ENCODE measurements at places on chromosomes 1 and 21.

- DNase-seq: no peak
Measured at GRCh38 chr21:41712201-41712600, 54.7 kb downstream of the RIPK4 start.

GRCh38 chr1:9451081-9451480 lies 88.2 kb upstream of the SLC25A33 start:
- DNase-seq: no peak

GRCh38 chr21:43867332-43867703 lies 2.3 kb downstream of the AGPAT3 start:
- DNase-seq: no peak

- no peak for DNase-seq
Measured at GRCh38 chr1:65170511-65171142, 22.6 kb downstream of the AK4 start.

DNA sequence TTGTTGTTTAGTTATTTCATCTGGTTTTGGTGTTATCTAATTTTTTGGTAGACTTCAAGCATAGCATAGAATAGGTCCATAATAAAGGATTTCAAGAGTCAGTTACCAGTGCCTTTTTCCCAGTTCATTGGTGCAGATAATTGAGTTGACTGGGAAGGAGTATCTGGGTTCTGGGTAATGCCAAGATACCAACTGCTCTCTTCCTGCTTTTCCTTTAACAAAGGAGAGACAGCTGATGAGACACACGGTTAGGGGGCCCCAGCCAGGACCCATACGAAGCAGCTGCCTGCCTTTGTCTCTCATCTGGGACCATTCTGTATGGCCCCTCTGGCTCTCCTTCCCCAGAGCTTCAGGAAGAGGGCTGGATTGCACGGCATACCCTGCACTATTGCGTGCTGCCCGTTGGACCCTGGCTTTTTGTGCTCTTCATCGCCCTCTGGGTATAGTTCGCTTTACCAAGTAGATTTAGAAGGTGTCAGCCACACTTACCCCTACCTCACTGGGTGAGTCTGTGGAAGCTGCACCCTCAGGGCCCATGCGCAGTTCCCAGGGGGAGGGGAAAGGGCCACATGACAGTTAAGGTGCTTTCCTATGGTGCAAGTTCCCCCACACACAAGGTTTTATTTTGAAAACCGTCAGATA lies 7.0 kb downstream of the NAV1 start:
- DNase-seq: no peak

DNA sequence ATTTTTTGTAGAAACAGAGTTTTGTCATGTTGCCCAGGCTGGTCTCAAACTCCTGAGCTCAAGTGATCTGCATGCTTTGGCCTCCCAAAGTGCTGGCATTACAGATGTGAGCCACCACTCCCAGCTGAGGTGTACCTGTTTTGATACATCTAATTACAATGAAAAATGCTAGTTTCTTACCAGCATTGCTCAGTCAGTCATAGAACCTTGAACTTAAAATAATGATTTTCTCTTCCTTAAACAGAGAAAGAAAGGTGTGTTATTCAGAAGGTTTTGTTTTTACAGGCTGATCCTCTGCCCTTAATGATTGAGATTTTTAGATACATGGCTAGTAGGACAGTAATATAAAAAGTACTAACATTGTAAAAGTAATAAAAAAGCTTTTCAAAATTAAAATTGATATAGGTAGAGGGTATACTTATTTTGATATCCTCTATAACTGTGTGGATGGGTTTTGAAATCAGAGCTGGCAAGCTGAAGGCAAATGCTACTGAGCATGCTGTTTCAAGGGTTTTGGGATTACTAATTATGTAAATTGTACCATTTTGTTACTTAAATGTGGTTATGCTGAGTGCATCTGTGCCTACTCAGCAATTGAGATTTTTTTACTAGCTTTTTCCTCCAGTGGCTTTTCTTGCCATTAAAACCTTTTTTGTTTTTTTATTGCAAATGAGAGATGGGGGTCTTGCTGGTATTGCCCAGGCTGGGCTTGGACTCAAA lies 16.1 kb downstream of the PRRC2C start:
- DNase-seq: no peak

DNA sequence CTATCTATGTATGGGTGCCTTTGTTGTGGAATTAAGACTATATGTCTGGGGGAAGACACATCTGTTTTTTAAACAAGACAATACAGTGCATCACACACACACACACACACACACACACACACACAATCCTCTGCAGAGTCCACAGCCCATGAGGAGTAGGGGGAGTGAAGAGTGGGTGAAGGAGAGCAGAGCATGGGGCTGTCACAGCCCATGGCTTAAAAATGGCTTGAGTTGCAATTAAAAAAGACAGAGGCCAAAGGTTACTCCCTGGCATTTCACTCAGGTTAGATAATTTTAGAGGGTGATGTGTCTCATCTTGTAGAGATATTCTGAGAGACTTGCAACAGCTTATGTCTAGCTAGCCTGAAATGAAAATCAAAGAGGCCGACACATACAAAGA lies 176.5 kb upstream of the PLXNA2 start:
- no peak for DNase-seq
